Caco-2 (cell line): ENCODE measurements at places on chromosomes 16 and 17. TPM values are rescaled to one million over a fixed set of nuclear protein-coding genes. Genes with fewer than 3 reads are reported as not detected.

GRCh38 chr17:58316260-58316960 is 12.2 kb downstream of the TSPOAP1 start:
- H3K27ac ChIP-seq: no peak overlapping the region
- peak; percentile 33 for DNase-seq
- peaks cover 16% of the 10 kb centered on the region for H3K4me1 ChIP-seq
- no peaks in the 10 kb centered on the region for H3K36me3 ChIP-seq

DNA sequence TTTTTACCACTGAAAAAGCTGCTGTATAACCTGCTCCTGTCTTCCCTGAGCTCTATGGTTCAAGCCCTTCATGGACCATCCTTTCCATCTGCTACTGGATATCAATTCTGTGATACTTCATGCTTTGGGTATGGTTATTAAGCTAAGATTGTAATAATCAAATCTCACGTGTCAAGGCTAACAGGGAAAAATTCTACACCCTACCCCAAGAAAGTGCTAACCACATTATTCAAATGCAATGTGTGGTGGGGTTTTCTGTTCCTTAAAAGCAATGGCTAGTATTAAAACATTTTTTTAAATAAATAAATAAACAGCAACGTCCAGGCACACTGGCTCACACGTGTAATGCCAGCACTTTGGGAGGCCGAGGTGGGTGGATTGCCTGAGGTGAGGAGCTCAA is 65.9 kb downstream of the SPAG9 start:
- DNase-seq: no peak
- H3K4me3 ChIP-seq: no peak overlapping the region
- no peaks in the 10 kb centered on the region for H3K27me3 ChIP-seq
- H3K4me1 ChIP-seq: peaks cover 20% of the 10 kb centered on the region
- no peaks in the 10 kb centered on the region for H3K36me3 ChIP-seq
- H3K27ac ChIP-seq: no peak overlapping the region

- H3K27me3 ChIP-seq: no peaks in the 10 kb centered on the region
- DNase-seq: no peak
- no peak overlapping the region for H3K4me3 ChIP-seq
- no peak overlapping the region for H3K27ac ChIP-seq
These were observed 219.9 kb downstream of the CHD9NB start for GRCh38 chr16:52832771-52833170.

DNA sequence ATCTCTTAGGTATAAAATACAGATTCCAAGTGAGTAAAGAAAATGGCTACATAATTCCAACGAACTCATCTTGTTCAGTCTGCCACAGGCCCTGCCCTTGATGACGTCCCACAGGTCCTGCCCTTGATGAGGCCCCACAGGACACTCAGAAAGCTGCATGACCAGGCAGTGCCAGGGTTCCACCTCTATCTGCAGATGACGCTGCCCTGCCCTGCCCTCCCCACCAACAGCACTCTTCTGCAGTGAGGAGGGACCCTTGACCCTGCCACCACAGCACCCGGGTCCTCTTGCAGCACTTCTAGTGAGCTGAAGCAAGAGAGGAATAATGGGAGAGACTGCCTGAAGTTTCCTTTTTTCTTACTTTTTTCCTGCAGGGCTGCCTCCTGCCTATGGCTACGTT is 118.4 kb downstream of the VPS53 start:
- no peak for DNase-seq
- H3K36me3 ChIP-seq: no peaks in the 10 kb centered on the region
- no peak overlapping the region for H3K27ac ChIP-seq
- H3K4me3 ChIP-seq: no peak overlapping the region
- no peaks in the 10 kb centered on the region for H3K4me1 ChIP-seq

DNA sequence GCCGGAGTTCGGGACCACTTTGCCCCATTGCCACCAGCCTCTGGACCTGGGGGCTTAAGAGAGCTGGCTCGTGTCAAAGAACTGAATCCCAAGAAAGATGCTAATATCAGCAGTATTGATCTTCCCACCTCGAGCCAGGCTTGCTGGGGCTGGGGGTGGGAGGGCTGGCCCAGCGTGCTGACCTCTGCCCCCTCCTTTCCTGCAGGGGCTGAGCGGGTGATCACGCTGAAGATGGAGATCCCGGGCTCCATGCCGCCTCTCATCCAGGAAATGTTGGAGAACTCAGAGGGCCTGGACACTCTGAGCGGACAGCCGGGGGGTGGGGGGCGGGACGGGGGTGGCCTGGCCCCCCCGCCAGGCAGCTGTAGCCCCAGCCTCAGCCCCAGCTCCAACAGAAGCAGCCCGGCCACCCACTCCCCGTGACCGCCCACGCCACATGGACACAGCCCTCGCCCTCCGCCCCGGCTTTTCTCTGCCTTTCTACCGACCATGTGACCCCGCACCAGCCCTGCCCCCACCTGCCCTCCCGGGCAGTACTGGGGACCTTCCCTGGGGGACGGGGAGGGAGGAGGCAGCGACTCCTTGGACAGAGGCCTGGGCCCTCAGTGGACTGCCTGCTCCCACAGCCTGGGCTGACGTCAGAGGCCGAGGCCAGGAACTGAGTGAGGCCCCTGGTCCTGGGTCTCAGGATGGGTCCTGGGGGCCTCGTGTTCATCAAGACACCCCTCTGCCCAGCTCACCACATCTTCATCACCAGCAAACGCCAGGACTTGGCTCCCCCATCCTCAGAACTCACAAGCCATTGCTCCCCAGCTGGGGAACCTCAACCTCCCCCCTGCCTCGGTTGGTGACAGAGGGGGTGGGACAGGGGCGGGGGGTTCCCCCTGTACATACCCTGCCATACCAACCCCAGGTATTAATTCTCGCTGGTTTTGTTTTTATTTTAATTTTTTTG is 8.5 kb downstream of the GJD3 start:
- no peaks in the 10 kb centered on the region for H3K4me1 ChIP-seq
- DNase-seq: no peak
- H3K36me3 ChIP-seq: peaks cover 7% of the 10 kb centered on the region; the same call in 1 of the 2 replicates

The CIBAR2 gene
- not detected in 2 replicates for total RNA-seq

The TEX14 gene
- total RNA-seq: 0.30 and 0.54 TPM in 2 replicates

The EFNB3 gene
- 4.1 and 5.1 TPM in 2 replicates for total RNA-seq

The PLEKHH3 gene
- total RNA-seq: 25.3 and 26.2 TPM in 2 replicates

The BCAR1 gene
- 94.0 and 95.5 TPM in 2 replicates for total RNA-seq
